Type B pancreatic cell (in vitro differentiated cells): ENCODE measurements at places on chromosomes 16 and 17. TPM values are rescaled to one million over a fixed set of nuclear protein-coding genes. Genes with fewer than 3 reads are reported as not detected.

TMEM204 gene
- total RNA-seq: 1.0 TPM in 1 of 2 replicates, not detected in the other

RMI2 gene
- total RNA-seq: 30.0 and 41.3 TPM in 2 replicates

- DNase-seq: no peak
- H3K4me3 ChIP-seq: no peak overlapping the region
- no peaks in the 10 kb centered on the region for H3K4me1 ChIP-seq
- no peaks in the 10 kb centered on the region for H3K36me3 ChIP-seq
- H3K27me3 ChIP-seq: peaks cover 31% of the 10 kb centered on the region
Observed at GRCh38 chr16:2804728-2805127, 6.5 kb downstream of the PRSS41 start.

DNA sequence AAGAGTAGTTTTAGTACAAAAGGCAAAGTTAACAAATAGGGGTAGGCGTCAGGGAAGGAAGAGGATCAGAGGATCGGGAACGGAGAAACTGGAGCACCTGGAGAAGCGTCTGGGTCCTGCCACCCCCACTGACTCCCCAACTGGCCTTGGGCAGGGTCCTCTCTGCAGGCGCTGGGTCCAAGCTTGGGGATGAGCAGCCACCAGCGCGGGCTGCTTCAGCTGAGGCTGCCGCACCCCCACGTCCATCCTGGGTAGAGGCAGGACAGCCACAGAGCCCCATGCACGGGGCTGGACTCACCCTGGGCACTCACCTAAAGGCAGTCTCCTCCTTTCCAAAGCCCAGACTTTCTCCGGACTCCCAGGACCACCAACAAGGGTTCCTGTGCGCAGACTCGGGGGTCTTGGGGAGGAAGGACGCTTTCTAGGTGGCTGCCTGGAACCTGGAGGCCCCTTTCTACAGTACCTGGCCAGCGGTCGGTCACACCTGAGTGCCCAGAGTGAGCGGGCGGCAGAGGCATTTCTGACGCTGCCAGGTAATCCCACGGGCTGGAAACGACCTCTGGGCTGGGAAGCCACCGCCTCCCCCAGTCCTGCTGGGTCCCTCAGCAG, 1.1 kb downstream of the HS3ST6 start:
- H3K36me3 ChIP-seq: no peaks in the 10 kb centered on the region
- DNase-seq: no peak
- peaks cover 60% of the 10 kb centered on the region for H3K27me3 ChIP-seq

DNA sequence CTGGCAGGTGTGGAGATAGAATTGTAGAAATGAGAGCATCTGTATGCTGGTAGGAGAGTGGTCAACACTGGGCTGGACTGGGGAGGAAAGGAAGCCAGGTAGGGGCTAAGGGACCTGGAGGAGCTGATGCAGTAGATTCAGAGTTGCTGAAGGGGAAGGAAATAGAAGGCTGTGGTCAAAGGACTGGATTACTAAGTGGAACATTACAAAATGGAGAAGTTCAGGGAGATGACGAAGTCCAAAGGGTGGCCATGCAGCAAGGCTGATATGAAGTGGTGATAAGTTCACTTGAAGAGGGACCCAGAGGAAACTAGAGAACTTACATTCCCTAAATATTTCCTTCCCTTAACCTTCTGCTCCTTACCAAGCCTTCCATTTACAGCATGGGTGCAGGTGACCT, 8.6 kb upstream of the CCL2 start:
- DNase-seq: no peak
- no peak overlapping the region for H3K27ac ChIP-seq
- peaks cover 9% of the 10 kb centered on the region for H3K4me1 ChIP-seq

- no peak for DNase-seq
- H3K36me3 ChIP-seq: peaks cover 34% of the 10 kb centered on the region
- no peaks in the 10 kb centered on the region for H3K27me3 ChIP-seq
- no peak overlapping the region for H3K4me3 ChIP-seq
Observed at GRCh38 chr16:19688396-19689024, 29.5 kb downstream of the KNOP1 start.
